Large intestine (tissue), 12 donors: ENCODE measurements at places on chromosomes 4 and X.
A peak's percentile ranks its signal among the peaks of the same experiment; 100 is the strongest.

- no peak for DNase-seq
These were observed 501.8 kb upstream of the GALNT7 start for GRCh38 chr4:172666711-172667368.

DNA sequence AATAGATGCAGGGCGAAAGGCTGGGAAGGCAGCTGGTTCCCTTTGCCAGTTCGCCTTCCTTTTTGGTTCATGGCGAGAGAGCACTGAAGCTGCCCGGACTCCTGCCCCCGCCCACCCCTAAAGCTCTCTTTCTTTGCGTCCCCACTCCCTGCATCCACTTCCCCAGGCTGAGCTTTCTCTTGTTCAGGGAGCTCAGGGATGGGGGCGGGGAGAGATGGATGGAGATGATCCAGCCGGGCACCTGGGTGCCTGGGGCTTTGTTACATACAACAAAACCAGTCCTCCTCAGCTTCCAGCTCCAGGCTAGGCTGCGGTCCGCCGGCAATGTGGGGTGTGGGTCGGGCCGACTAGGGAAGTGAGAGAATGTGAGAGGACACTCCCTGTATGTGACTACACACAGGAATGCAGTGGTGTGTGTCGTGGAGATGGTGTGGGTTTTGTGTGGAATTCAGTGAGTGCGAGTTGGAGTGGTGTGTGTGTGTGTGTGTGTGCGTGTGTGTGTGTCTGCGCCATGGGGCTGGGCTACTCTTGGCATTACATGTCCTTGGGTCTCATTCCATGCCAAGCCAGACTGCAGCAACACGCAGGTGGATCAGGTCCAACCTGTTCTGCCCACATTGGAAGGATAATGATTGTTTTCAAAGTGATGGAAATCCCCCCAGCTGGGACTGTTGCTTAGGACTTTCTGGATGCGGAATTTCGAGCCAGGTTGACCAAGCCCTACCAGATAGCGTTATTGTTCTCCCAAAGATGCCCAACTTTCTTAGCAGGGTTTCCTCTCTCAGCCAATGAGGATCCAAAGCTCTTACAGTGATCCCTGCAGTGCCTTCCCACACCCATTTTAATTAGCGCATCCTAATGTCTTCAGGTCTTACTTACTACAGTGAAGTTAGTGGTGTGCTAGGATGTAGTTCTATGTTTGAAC is 149.4 kb upstream of the CHRDL1 start:
- DNase-seq = no peak

DNA sequence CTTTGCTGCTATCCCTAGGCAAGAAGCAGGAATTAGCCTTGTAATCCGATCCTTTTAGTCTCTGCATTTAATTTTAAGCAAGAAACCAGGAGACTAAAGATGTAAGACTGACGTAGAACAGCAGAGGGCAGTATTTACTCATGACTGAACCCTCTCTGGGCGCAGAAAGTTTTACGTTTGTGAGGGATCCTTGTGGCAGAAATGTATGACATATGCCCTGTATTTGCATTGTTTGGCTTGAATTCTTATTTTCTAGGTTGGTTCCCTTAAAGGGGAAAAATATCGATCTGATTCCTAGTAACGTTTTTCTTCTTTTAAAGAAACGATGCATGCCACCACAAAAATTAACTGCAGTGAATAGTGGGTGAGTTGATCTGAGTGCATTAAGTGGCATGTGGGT is 1.3 kb upstream of the FAT4 start:
- peak; percentile 67 for DNase-seq

DNA sequence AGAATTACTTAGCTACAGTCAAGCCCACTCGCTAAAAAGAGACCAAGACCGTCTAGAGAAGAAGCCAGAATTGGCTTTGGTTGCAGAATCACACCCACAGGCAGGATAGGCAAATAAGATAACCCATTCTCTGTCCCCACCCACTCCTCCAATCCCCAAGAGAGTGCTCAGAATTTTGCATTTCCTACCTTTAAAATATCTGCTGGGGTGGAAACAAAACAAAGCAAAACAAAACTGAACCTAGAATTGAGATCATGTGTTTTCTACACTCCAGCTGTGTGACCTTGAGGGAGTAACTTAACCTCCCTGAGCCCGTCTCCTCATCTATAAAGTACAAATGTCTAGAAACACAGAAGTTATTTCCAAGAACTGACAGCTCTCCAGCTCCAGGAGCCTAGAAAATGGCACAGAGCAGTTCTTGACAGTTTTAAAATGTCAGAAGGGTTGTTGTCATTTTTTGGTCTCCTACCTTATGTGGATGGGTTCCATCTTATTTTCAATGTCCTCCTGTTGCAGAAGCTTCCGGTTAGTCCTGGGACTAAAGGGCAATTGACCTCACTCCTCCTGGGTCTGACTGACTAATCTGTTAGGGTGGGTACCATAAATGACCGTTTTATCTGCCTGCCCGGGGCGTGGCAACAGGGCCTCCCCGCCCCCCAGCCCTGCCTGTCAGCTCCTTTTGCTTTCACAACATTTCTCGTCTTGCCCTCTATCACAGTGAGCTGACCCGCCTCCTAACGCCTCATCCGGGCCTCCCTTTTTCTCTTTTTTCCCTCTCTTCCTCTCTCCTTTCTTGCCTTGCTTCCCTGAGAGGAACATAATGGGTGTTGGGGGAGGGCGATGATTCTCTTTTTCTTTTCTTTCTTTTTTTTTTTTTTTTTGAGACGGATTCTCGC is 114.0 kb downstream of the RBM47 start:
- DNase-seq = peak; percentile 93

DNA sequence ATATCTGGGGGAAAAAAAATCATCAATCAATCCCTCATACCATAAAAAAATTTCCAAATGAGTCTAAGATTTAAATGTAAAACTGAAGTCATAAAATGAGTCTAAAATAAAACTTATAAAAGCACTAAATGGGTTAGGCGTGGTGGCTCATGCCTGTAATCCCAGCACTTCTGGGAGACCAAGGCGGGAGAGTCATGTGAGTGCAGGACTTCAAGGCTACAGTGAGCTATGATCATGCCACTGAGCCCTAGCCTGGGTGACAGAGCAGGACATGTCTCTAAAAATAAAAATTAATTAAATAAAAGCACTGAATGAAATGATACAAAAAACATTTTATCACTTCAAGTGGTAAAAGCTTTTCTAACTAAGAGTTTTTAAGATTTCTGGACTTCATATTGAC is 83.3 kb downstream of the LRBA start:
- DNase-seq = no peak

DNA sequence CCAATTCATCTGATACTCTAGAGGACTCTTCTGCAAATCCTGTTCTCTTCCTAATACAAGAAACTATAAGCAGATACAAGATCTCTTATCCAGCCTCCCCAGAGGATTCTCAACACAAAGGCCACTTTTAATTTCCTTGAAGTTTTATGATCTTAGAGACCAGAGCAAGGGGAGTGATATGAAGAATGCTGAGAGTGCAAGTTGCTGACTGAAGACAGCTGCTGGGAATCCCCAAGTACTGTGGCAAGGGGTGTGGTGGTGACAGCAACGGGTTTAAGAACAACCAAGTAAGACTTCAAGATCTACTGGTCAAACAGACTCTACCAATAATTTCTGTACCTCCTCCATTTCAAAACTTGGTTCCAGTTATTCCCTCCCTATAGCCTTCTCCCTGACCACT is 7.0 kb downstream of the AMMECR1 start:
- DNase-seq = peak; percentile 39

- DNase-seq = no peak
These were observed 300.9 kb downstream of the CHIC1 start for GRCh38 chrX:73863852-73864251.

DNA sequence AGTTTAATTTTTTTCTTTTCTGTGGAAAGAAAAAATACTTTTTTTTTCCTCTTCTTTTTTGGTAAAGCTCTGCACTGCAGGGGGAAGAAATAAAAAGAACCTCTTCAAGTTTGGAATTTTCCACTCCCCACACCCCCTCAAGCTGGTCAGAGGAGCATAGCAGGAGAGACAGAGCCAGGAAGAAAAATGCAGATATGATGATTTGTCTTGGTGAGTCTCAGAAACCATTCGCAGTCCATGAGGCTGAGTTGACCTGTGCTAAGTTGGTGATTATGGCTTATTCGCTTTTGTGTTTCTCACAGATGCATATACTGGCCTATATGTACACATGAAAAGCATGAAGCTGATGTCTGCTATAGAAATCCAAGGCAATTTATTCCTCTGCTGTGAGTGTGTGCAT is 205.9 kb downstream of the LDB2 start:
- DNase-seq = no peak

DNA sequence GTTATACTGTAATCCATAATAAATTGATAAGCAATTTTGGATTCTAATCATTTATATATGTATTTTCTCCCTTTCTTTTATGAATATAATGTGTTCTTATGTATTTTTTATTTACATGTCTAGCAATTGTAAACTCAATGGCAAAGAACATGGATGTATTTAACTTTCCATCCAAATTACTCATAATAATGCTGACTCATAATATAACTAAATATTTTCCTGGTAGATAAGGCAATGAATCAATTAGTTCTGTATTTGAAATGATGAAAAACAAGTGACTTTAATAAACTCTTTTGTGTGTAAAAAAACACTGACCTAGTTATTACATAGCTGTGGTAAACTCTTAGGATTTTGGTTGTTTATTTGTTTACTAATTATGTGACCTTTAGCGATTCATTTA is 211.2 kb downstream of the DTHD1 start:
- no peak for DNase-seq

GRCh38 chrX:4028151-4028550 is 314.7 kb upstream of the PRKX start:
- no peak for DNase-seq

- DNase-seq = no peak
These were observed 485.7 kb upstream of the HS3ST1 start for GRCh38 chr4:11914406-11914805.

GRCh38 chr4:86822136-86822535 is 27.0 kb downstream of the SLC10A6 start:
- no peak for DNase-seq

GRCh38 chr4:185335579-185335978 is 60.1 kb downstream of the LRP2BP start:
- no peak for DNase-seq

GRCh38 chrX:1336948-1337779 is 579 bp downstream of the IL3RA start:
- DNase-seq = no peak

DNA sequence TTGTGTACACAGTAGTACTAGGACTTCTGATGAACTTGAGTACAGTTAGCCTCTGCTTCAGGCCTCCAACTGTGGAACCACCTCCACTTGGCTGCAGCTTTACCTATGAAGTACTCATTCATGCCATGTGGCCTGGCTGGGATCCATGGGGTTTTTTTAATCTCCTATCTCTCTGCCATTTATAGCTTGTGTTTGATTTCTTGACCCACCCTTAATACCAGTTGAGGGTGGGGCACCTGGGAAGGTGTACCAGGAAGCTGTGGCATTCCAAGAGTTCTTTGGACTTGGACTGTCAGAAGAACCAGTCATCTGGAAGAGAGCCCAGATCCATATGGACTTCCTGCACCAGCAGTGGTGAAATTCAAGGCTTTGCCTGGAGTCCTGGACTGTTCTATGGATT is 230.1 kb downstream of the SHROOM3 start:
- DNase-seq = peak; percentile 93

DNA sequence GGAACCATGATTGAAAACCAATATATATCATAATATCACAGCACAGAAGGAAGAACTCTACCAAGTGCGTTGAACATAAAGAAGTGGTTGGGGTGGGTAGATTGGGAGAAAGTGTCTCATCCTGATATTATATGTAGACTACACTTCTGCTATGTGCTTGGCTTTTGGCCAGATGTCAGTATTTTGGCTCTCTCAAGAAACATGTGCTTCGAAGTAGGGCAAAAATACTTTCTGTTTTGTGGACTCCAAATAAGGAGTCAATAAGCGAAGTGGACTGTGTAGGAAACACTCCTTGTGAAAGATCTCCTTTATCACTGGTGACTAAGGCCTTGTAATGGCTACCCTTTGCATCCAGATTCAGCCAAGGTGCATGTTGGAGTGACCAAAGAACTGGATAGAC is 7.8 kb upstream of the HPSE start:
- no peak for DNase-seq

- DNase-seq = peak; percentile 81
These were observed 54.5 kb upstream of the WDR1 start for GRCh38 chr4:10171055-10171454.

GRCh38 chr4:133943081-133943480 is 258.5 kb downstream of the PABPC4L start:
- DNase-seq = no peak

DNA sequence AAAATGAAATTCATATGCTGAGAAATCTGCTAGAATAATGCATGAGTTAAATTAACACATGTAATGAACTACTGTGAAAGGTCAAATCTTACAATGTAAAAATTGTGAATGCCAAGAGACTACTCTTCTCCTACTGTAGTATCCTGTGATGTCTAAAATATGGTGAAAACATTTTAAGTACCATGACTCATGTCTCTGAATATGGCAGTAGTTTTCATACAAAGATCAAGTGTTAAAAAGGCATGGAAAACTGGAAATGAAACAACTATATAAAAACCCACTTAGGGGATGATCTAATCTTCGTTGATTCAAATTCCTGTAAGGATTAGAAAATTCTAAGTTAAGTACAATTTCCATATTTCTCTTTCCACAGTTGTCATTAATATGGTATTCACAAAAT is 221.3 kb downstream of the PPP3CA start:
- no peak for DNase-seq

- no peak for DNase-seq
These were observed 56.6 kb downstream of the LINC00632 start for GRCh38 chrX:140766024-140766611.

DNA sequence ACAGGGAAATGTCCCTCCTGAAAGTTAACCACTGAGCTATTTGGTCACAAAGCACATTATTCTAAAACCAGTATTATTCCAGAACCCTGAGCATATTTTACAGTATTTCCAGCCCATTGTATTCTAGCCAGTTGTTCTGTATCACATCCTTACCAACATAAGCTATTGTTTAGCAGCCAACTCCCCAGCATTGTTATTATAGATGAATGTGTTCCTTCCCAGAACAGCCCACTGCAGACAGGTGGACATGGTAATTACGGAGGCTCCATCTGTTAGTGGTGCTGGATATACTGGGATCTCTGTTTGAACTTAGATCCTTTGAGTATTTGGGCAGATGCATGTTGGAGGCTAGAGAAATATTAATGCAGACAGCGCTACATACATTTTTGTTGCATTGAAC is 126.1 kb downstream of the MGST2 start:
- DNase-seq = no peak

DNA sequence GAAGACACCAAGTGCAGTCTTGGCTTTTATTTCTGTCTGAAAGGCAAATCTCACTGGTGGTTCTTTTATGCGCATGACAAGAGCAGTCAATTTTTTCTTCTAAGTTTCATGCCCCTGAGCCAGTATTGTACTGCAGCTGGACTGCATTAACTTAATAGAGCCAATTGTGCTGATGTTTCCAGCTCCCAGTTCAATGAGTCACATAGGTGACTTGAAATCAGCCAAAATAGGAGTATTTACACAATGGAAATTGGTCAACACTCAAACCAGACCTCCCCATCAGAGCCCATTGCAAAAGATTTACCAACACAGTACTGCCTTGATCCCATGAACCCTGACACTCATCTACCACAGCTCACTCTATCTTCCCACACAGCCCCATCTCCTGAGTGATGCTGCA is 100.3 kb upstream of the GUCY1A1 start:
- DNase-seq = no peak
